ENCODE measurements at places on chromosomes 13 and 19. TPM values are rescaled to one million over a fixed set of nuclear protein-coding genes. Genes with fewer than 3 reads are reported as not detected.

Gene ZNF429
- 5.8 TPM for total RNA-seq

Gene IGSF23
- not detected for total RNA-seq

Gene PGLYRP2
- total RNA-seq, result not detected

Gene ZNF763
- 5.1 TPM for total RNA-seq

Gene ZNF256
- 5.7 TPM for total RNA-seq

Gene HRC
- 2.5 TPM for total RNA-seq

Gene EFNB2
- total RNA-seq, result 24.8 TPM

DNA sequence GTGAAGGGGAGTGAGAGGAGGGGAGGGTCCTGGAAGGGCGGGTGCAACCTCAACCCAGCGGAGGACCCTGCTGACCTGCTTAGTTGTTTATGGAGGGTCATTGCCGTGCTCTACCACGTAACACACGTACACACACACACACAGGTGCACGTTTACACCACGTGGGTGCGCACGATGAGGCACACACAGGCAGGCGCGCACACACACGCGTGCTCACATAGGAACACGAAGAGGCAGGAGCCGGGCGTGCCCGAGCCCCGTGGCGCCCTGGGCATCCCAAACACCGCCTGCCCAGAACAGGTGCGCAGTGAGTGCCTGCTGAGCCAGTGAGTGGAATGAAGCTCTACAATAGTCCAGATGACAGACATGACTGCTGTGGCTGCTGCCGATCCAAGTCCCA is 11.2 kb upstream of the MADCAM1 start:
- H3K27me3 ChIP-seq, result no peaks in the 10 kb centered on the region
- no peak overlapping the region for H3K27ac ChIP-seq
- H3K4me3 ChIP-seq, result no peak overlapping the region

DNA sequence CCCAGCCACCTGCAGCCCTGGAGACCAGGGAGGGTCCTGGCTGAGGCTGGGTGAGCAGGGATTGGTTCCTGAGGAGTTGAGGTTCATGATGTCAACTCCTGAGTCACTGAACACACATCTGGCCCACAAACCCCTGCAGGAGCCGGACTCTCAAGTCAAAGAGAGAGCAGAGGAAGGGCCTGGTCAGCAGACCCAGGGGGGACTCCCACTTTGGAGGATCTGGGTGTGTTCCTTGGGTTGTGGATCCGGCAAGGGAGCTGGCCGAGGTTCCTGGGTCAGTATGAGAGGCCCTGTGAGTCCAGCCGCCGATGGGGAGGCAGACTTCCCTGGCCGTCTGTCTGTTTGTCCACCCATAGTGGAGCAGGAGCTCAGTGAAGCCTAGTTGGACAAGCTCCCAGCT is 4.0 kb downstream of the SLC7A10 start:
- H3K36me3 ChIP-seq, result no peaks in the 10 kb centered on the region
- H3K4me3 ChIP-seq, result no peak overlapping the region
- H3K27me3 ChIP-seq, result no peaks in the 10 kb centered on the region
- DNase-seq, result no peak
- H3K27ac ChIP-seq, result no peak overlapping the region
- H3K4me1 ChIP-seq, result no peaks in the 10 kb centered on the region

- no peaks in the 10 kb centered on the region for H3K27me3 ChIP-seq
- H3K4me1 ChIP-seq, result no peaks in the 10 kb centered on the region
- H3K36me3 ChIP-seq, result no peaks in the 10 kb centered on the region
These were observed 511.9 kb upstream of the KLF12 start for GRCh38 chr13:74646091-74646490.

GRCh38 chr19:35360880-35361420 is 2.7 kb downstream of the FFAR3 start:
- H3K27me3 ChIP-seq, result no peaks in the 10 kb centered on the region
- H3K36me3 ChIP-seq, result no peaks in the 10 kb centered on the region
- H3K4me3 ChIP-seq, result no peak overlapping the region
- DNase-seq, result no peak

GRCh38 chr19:51713319-51714285 is 10.2 kb downstream of the HAS1 start:
- no peaks in the 10 kb centered on the region for H3K36me3 ChIP-seq
- DNase-seq, result no peak
- no peaks in the 10 kb centered on the region for H3K27me3 ChIP-seq
- H3K4me1 ChIP-seq, result no peaks in the 10 kb centered on the region

GRCh38 chr19:46133101-46133627 is 8.7 kb upstream of the IGFL3 start:
- H3K27me3 ChIP-seq, result no peaks in the 10 kb centered on the region
- H3K4me3 ChIP-seq, result no peak overlapping the region
- H3K4me1 ChIP-seq, result no peaks in the 10 kb centered on the region
- no peak overlapping the region for H3K27ac ChIP-seq
- DNase-seq, result peak; percentile 50

DNA sequence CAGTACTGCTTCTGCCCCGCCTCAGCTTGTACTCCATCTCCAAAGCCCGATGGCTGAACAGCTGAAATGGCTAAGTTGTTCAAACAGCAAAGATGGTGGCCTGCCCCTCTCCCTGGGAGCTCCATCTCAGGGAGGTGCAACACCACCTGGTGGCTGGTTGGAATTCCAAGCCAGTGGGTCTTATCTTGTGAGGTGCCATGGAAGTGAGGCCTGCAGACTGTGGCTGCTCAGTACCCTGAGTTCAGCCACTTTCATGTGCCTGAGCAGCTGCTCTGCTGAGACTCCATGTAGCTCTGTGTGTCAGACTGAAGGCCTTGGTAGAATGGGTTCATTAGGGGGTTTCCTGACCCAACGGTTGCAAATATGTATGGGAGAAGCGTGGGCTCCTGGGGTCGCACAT is 67.3 kb upstream of the SPRY2 start:
- no peak overlapping the region for H3K27ac ChIP-seq
- no peaks in the 10 kb centered on the region for H3K36me3 ChIP-seq
- no peaks in the 10 kb centered on the region for H3K27me3 ChIP-seq
- no peaks in the 10 kb centered on the region for H3K4me1 ChIP-seq

GRCh38 chr13:57340878-57341277 is 173.9 kb downstream of the PRR20E start:
- DNase-seq, result no peak
- H3K4me3 ChIP-seq, result no peak overlapping the region
- H3K36me3 ChIP-seq, result no peaks in the 10 kb centered on the region
- H3K4me1 ChIP-seq, result no peaks in the 10 kb centered on the region
- H3K27ac ChIP-seq, result no peak overlapping the region
- H3K27me3 ChIP-seq, result no peaks in the 10 kb centered on the region

DNA sequence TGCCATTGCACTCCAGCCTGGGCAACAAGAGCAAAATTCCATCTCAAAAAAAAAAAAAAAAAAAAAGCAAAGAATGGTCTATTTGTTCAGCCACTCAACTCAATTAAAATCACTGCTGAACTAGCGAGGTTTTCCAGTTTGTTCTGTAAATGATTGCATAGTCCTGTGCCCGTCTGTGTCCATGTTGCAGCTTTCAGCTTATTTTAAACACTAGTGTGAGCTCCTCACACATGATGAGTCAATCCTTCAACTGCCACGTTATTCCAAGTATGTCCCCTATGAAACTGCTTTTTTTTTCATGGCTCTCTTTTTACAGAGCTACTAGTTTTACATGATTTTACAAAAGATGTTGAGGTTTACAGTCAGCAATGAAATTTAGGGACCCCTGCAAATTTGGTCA is 12.2 kb downstream of the SUGP2 start:
- DNase-seq, result no peak
- no peak overlapping the region for H3K27ac ChIP-seq
- no peak overlapping the region for H3K4me3 ChIP-seq
- peaks cover 9% of the 10 kb centered on the region for H3K36me3 ChIP-seq

DNA sequence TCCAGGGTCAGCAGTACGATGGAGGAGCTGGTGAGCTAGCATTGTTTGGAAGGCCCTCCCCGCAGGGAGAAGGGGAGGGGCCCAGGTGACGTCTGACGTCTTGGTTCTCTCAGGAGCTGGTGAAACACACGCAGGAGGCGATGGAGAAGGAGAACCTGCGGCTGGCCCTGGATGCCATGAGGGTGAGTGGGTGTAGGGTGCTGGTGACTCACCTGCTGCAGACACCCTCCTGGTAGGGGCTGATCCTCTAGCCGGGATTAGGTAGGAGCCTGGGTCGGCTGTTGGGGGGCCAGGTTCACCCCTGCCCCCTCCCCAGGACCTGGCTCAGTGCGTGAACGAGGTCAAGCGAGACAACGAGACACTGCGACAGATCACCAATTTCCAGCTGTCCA is 55.8 kb downstream of the VAV1 start:
- no peak overlapping the region for H3K27ac ChIP-seq
- H3K36me3 ChIP-seq, result no peaks in the 10 kb centered on the region
- H3K27me3 ChIP-seq, result no peaks in the 10 kb centered on the region
- no peak overlapping the region for H3K4me3 ChIP-seq

DNA sequence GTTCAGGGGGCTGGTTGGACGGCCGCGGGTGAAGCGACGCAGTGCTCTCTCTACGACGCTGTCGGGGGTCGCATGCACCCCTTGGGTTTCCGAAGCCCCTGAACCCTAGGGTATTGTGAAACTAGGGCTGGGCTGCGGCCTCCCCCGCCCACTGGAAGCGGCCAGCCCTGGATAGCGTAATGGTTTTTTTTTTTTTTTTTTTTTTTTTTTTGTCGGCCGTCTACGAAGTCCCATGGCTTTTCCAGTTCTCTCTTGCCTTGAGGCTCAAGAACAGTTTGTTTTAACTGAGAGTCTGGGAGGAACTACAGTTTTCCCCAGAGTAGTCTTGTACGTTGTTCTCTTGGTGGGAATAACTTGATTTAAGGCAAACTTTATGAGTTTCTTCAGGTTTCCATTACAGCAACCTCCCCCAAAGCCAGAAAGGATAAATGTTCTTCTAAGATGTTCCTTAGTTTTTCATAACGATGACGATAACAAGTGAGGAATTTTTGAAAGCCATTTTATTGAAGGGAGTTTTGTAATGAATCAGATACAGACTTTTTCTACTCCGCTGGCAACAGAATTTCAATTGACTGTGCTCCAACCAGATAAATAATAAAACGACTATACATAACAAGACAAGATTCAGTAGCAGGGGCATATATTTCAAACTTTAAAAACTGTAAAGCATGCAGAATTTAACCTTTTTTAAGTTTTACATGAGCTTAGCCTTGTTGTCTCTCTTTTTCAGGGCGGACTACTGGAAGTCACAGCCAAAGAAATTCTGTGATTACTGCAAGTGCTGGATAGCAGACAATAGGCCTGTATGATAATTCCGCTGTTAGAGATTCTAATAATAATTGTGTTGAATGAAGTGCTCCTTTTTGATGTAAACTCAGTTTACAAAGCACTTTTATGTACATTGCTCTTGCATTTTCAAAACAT is 867 bp downstream of the WBP4 start:
- H3K4me1 ChIP-seq, result no peaks in the 10 kb centered on the region
- peak overlapping the region; percentile 96 for H3K27ac ChIP-seq
- no peaks in the 10 kb centered on the region for H3K36me3 ChIP-seq
- H3K27me3 ChIP-seq, result no peaks in the 10 kb centered on the region
- H3K4me3 ChIP-seq, result peak overlapping the region; percentile 36

GRCh38 chr19:55441319-55441691 is 1.8 kb downstream of the SHISA7 start:
- DNase-seq, result no peak
- no peak overlapping the region for H3K4me3 ChIP-seq

GRCh38 chr19:16073988-16074387 is 2.3 kb upstream of the TPM4 start:
- peak; percentile 10 for DNase-seq
- H3K27ac ChIP-seq, result no peak overlapping the region
- H3K4me1 ChIP-seq, result no peaks in the 10 kb centered on the region
- H3K4me3 ChIP-seq, result no peak overlapping the region
- H3K27me3 ChIP-seq, result no peaks in the 10 kb centered on the region
- H3K36me3 ChIP-seq, result no peaks in the 10 kb centered on the region

GRCh38 chr13:24459234-24459633 is 53.3 kb downstream of the PARP4 start:
- H3K4me1 ChIP-seq, result no peaks in the 10 kb centered on the region
- H3K27ac ChIP-seq, result no peak overlapping the region
- peaks cover 9% of the 10 kb centered on the region for H3K36me3 ChIP-seq
- no peak for DNase-seq
- no peak overlapping the region for H3K4me3 ChIP-seq
- H3K27me3 ChIP-seq, result no peaks in the 10 kb centered on the region

GRCh38 chr19:18924684-18925213 is 5.2 kb downstream of the DDX49 start:
- H3K27me3 ChIP-seq, result no peaks in the 10 kb centered on the region
- H3K36me3 ChIP-seq, result no peaks in the 10 kb centered on the region
- DNase-seq, result no peak
- H3K27ac ChIP-seq, result no peak overlapping the region

DNA sequence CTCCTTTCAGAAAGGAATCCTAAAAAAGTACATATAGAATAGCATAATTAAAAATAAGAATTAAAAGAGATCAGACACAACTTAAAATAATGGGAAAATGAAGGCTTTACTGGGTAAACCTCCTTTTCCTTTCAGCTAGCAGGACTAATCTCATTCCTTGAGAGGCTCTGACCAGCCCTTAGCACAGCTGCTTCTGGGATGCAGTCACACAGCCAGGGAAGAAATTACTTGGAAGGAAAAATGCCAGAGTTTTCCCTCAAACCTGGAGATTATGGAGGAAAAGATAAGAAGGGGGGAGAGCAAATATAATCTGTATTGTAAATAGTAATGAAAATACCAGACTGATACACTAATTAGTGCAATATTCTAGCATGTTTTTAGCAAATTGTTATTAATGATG is 91.8 kb downstream of the LRCH1 start:
- no peak overlapping the region for H3K4me3 ChIP-seq
- H3K27ac ChIP-seq, result no peak overlapping the region
- H3K36me3 ChIP-seq, result no peaks in the 10 kb centered on the region
- H3K4me1 ChIP-seq, result peaks cover 11% of the 10 kb centered on the region

GRCh38 chr19:31254180-31254551 is 95.1 kb downstream of the TSHZ3 start:
- H3K27ac ChIP-seq, result no peak overlapping the region
- H3K4me1 ChIP-seq, result no peaks in the 10 kb centered on the region
- H3K36me3 ChIP-seq, result no peaks in the 10 kb centered on the region
- H3K4me3 ChIP-seq, result no peak overlapping the region
- no peaks in the 10 kb centered on the region for H3K27me3 ChIP-seq
- DNase-seq, result no peak

GRCh38 chr13:28177327-28177726 is 39.0 kb downstream of the PAN3 start:
- H3K27ac ChIP-seq, result no peak overlapping the region
- DNase-seq, result no peak
- H3K4me3 ChIP-seq, result no peak overlapping the region
- no peaks in the 10 kb centered on the region for H3K27me3 ChIP-seq
- peaks cover 2% of the 10 kb centered on the region for H3K36me3 ChIP-seq

DNA sequence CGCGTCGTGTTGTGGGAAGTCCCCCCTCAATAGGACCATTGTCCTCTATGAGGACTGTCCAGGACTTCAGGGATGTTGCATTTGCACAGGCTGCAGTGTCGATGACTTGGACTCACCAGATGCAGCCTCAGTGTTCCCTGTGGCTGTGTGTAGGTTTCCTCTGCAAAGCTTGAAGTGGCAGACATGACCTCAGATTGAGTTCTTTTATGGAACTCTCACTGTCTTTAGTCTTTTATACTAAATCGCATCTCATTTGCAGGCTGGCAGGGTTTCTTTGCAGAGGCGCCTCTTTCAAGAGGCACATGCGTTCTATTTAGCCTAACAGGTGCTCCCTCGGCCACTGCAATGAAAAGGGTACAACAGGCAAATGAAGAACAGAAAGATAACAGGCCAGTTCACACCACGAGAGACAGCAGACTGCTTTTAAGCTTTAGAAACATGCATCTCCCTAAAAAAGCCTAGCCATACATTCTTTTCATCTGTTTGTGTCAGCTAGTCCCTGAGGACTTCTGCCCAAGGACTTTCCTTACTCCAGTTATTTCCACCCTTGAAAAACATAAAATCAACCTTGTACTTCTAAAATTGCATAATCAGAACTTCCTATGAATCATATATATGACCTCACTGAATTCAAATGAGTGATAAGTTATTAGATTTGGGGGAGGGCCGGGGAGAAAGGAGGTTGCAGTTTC is 118.4 kb downstream of the RAB20 start:
- peaks cover 2% of the 10 kb centered on the region for H3K36me3 ChIP-seq
- H3K4me1 ChIP-seq, result no peaks in the 10 kb centered on the region
- H3K27me3 ChIP-seq, result no peaks in the 10 kb centered on the region
- H3K4me3 ChIP-seq, result no peak overlapping the region
- H3K27ac ChIP-seq, result no peak overlapping the region
- no peak for DNase-seq

All from aorta (tissue), 5 donors.